ENCODE measurements at places on chromosomes 7 and 10. TPM values are rescaled to one million over a fixed set of nuclear protein-coding genes. Genes with fewer than 3 reads are reported as not detected.

DNA sequence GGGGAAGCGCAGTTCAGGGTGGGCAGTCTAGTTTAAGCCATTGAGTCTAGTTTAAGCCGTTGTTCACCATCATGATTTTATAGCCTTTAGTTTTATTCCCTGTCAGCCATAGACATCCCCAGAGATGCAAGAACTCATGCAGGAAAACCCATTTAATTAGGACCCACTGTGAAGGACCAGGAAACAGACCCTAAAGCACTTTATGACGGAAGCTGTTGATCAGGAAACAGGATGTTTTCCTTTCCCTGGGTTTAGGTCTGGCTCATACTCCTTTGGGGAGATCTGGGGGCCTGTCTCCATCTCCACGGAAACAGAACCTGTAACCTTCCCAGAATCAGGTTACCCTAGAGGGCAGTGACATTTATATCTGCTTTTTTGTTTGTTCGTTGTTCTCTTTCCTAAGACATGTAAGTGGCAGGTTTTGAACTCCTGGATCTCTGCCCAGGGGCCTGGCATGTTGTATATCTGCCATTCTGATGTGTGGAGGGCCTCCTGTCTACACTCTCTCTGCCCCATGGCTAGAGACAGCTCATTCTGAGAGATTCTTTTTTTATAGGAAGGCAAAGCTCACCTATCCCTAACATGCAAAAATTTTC lies 657.2 kb upstream of the GALNT17 start:
- no peak overlapping the region for H3K27ac ChIP-seq
- no peaks in the 10 kb centered on the region for H3K4me1 ChIP-seq
- H3K4me3 ChIP-seq: no peak overlapping the region
- no peaks in the 10 kb centered on the region for H3K36me3 ChIP-seq
- no peak for DNase-seq

GRCh38 chr10:70722820-70723424 lies 50.6 kb downstream of the ADAMTS14 start:
- H3K36me3 ChIP-seq: no peaks in the 10 kb centered on the region
- H3K4me1 ChIP-seq: no peaks in the 10 kb centered on the region
- no peak overlapping the region for H3K4me3 ChIP-seq
- H3K27me3 ChIP-seq: no peaks in the 10 kb centered on the region
- DNase-seq: no peak

Gene TRDMT1
- 2.3 TPM for polyA plus RNA-seq

DNA sequence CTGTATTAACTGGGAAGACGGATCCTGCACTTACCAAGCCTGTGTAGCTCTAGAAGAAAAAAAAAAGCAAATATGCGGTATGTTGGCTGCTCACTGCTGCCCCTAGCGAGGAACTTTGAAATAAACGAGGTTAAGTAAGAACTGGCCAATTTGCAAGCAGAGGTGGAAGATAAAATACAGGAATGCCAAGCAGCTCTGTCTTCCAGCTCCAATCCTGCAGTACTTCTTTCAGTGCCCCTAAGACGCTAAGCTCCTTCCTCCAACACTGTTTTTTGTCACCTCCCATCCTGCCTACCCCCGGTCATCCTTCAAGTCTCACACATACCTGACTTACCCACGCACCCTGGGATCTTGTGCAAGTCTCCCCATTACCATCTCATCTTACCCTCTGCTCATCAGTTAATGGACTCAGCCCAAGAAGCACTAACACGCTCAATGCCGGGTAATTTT lies 809 bp downstream of the C10orf143 start:
- H3K27ac ChIP-seq: peak overlapping the region; percentile 93
- peaks cover 36% of the 10 kb centered on the region for H3K4me1 ChIP-seq
- H3K36me3 ChIP-seq: peaks cover 8% of the 10 kb centered on the region
- H3K4me3 ChIP-seq: peak overlapping the region; percentile 82
- no peak for DNase-seq

DNA sequence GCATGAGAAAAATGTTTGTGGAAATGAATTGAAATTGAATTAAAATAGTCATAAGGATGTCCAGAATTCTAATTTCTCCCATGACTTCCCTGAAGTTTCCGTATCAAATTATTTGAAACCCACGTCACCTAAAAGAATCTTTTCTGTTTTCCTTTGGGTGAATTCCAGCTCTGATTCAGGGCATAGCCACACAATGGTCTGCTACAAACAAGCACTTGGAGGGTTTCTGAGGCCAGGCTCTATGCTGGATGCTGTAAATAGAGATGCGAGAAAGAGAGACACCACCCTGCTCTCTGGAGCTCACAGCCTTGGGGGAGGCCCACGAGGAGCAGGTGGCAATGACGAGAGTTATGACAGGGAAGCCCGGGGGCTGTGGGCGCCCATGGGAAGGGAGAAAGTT lies 33.6 kb downstream of the GHRHR start:
- no peaks in the 10 kb centered on the region for H3K36me3 ChIP-seq
- no peak for DNase-seq
- H3K27ac ChIP-seq: no peak overlapping the region

Gene NODAL
- not detected for polyA plus RNA-seq
